ENCODE measurements at places on chromosomes 3 and 15. TPM values are rescaled to one million over a fixed set of nuclear protein-coding genes. Genes with fewer than 3 reads are reported as not detected.

Gene COL6A5
- total RNA-seq = not detected

Gene GLCE
- 17.8 TPM for total RNA-seq

Gene TM4SF18
- not detected for total RNA-seq

Gene COLQ
- total RNA-seq = 2.8 TPM

Gene GOLGA8J
- total RNA-seq = 0.54 TPM

Gene RHOA
- total RNA-seq = 361 TPM

Gene SLC9C1
- total RNA-seq = 0.55 TPM

Gene RTF1
- 65.8 TPM for total RNA-seq

Gene GPR156
- total RNA-seq = 2.4 TPM

Gene TMEM207
- not detected for total RNA-seq

Gene ATG7
- total RNA-seq = 28.5 TPM

DNA sequence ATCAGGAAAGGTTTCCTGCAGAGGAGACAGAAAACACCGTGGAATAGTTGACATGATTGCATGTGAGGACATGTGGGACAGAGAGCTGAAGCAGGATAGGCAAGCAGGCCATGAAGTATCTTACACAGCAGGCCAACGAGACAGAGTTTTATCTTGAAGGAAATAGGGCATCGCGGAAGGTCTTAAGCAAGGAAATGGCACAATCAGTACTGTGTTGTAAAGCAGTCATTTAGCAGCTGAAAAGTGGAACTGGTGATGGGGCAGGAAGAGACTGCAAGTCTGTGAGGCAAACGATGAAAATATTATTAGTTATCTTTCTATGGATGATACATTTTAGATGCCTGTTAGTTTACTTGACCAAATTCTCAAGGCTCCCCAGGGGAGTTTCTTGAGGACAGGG lies 535.1 kb downstream of the SOX2 start:
- H3K27ac ChIP-seq = no peak overlapping the region
- H3K4me3 ChIP-seq = no peak overlapping the region
- no peaks in the 10 kb centered on the region for H3K27me3 ChIP-seq
- H3K36me3 ChIP-seq = no peaks in the 10 kb centered on the region
- DNase-seq = no peak

- no peak for DNase-seq
- H3K4me3 ChIP-seq = no peak overlapping the region
- H3K27me3 ChIP-seq = peaks cover 72% of the 10 kb centered on the region
- no peaks in the 10 kb centered on the region for H3K36me3 ChIP-seq
- H3K4me1 ChIP-seq = no peaks in the 10 kb centered on the region
- no peak overlapping the region for H3K27ac ChIP-seq
Measured at GRCh38 chr15:60840703-60841411, 361.9 kb upstream of the ICE2 start.

DNA sequence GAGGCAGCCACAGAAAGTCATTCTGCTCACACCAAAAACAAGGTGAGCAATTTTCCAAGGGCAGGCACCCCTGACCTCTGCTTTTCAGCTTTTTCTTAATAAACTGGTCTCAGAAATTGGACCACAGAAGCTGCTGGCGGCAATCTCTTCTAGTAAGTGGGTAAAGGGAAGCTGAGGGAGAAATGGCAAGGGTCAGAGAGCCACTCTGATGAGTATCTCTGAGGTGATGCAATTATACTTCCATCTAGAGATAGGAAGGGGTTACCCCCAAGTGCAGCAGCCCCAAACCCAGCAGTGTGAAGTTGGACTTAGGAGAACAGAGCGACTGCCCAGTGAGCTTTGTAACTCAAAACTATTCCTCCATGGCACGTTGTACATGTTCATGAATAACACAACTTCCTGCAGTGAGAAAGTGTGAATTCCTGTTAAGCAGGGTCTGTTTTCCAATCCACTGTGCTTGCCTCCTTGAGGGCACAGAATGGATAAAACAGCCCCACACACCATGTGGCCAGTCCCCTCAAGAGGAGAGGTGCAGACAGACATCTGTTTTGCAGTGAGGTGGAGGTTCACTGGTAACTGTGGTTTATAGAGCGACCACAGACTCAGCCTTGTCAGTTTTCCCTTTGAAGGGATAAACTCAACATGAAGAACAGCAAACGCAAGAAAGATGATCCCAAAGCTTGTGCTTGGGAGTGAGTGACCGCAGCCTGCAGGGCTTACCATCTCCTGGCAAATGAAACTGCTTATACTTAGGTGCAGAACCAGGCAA lies 683.4 kb upstream of the CFAP20DC start:
- H3K4me3 ChIP-seq = no peak overlapping the region
- H3K4me1 ChIP-seq = peaks cover 5% of the 10 kb centered on the region
- no peak for DNase-seq
- H3K27ac ChIP-seq = no peak overlapping the region
- no peaks in the 10 kb centered on the region for H3K27me3 ChIP-seq

GRCh38 chr3:179981646-179982045 lies 55.1 kb downstream of the PEX5L start:
- H3K27ac ChIP-seq = no peak overlapping the region
- H3K27me3 ChIP-seq = no peaks in the 10 kb centered on the region
- H3K4me3 ChIP-seq = no peak overlapping the region
- no peak for DNase-seq
- peaks cover 22% of the 10 kb centered on the region for H3K4me1 ChIP-seq

DNA sequence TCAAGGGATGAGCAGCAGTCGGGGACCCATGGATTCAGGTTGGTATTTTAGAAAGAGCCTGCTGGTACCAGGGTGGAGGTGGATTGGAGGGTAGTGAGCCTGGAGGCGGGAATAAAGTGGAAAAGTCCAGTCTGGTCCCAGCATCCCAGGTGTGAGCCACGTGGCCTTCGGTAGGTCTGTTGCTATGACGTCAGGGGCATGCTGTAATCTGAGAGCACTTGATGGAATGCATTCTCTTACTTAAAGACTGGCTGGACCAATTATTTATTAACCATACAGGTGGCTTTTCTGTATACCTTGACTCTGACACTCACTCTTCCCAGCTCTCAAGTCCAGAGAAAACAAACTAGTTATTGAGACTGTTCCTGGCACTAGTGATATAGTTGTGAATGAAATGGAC lies 389.9 kb upstream of the RGMA start:
- peak overlapping the region; percentile 45 for H3K27ac ChIP-seq
- peaks cover 12% of the 10 kb centered on the region for H3K36me3 ChIP-seq
- no peak overlapping the region for H3K4me3 ChIP-seq
- peaks cover 49% of the 10 kb centered on the region for H3K4me1 ChIP-seq
- no peak for DNase-seq

- H3K4me1 ChIP-seq = peaks cover 38% of the 10 kb centered on the region
- H3K4me3 ChIP-seq = peak overlapping the region; percentile 92
- H3K36me3 ChIP-seq = peaks cover 5% of the 10 kb centered on the region
- no peak for DNase-seq
- no peaks in the 10 kb centered on the region for H3K27me3 ChIP-seq
- peak overlapping the region; percentile 75 for H3K27ac ChIP-seq
Measured at GRCh38 chr3:49787182-49787464, 781 bp upstream of the IP6K1 start.

GRCh38 chr3:132879656-132880055 lies 157.4 kb upstream of the NPHP3 start:
- H3K4me1 ChIP-seq = peaks cover 16% of the 10 kb centered on the region
- H3K4me3 ChIP-seq = no peak overlapping the region

- no peak for DNase-seq
- H3K27ac ChIP-seq = no peak overlapping the region
- H3K4me1 ChIP-seq = no peaks in the 10 kb centered on the region
- H3K36me3 ChIP-seq = no peaks in the 10 kb centered on the region
- H3K4me3 ChIP-seq = no peak overlapping the region
- no peaks in the 10 kb centered on the region for H3K27me3 ChIP-seq
Measured at GRCh38 chr3:79845546-79845945, 77.7 kb upstream of the ROBO1 start.

DNA sequence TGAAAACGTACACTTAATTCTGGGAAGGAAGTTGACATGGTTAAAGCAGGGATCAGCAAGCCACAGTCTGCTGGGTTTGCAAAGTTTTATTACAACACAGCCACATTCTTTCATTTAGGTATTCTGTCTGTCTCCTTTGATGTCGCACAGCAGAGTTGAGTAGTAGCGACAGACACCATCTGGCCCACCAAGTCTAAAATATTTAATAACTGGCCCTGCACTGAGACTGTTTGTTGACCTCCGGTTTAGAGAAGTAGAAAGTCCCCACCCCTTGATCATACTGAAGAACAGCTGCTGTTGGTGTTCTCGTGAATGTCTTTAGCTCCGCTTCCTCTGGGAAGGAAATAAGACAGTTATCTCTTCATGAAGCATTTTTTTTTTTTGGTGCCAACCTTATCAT lies 66.2 kb downstream of the MCTP2 start:
- H3K27ac ChIP-seq = no peak overlapping the region
- H3K36me3 ChIP-seq = peaks cover 4% of the 10 kb centered on the region
- no peak for DNase-seq
- no peak overlapping the region for H3K4me3 ChIP-seq
- no peaks in the 10 kb centered on the region for H3K4me1 ChIP-seq
